ENCODE measurements at places on chromosomes 12 and 14.

GRCh38 chr12:105854071-105854470 is 284.7 kb downstream of the NUAK1 start:
- no peak for DNase-seq

- no peak for DNase-seq
Observed at GRCh38 chr14:49598189-49598484, 603 bp upstream of the LRR1 start.

DNA sequence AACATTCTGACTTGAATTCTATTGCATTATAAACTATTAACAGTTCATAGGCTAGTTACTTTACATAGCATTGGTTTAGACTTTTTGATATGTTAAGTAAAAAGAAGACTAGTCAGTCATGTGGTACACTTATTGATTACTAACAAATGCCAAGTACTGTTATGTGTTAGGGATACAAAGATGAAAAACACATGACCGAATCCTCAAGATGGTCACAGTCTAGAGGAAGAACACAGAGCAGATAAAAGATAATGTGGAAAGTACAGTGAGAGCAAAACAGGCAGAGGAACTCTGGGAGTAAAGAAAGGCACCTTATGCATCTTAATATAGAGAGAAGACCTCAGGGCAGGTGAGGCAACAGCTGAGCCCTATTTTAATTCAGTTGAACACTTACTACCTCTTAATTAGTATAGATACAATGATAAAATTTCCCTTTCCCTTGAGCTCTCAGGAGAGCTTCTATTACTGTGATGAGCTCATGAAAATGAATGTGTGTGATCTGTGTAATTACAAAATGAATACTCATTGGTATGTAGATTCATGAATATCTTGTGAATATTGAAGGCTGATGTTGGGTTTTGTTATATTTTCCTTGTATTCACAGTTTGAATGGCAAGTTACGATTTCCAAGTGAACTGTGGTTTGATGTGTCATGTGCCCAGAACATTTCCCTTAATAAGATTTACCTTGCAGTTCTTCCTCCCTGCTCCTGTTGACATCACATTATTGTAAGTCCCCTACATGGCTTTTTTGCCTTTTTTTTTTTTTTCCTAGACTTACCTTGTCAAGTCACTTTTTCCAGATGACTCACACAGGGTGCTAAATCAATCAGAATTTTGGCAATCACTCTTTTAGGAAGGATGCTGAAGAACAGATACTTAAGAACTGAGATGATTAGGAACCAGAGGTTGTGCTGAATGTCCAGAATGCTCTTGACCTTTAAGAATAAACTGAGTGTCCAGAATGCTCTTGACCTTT is 29.5 kb upstream of the MSRB3 start:
- no peak for DNase-seq

- DNase-seq: no peak
Observed at GRCh38 chr12:1530592-1531152, 63.7 kb downstream of the FBXL14 start.

DNA sequence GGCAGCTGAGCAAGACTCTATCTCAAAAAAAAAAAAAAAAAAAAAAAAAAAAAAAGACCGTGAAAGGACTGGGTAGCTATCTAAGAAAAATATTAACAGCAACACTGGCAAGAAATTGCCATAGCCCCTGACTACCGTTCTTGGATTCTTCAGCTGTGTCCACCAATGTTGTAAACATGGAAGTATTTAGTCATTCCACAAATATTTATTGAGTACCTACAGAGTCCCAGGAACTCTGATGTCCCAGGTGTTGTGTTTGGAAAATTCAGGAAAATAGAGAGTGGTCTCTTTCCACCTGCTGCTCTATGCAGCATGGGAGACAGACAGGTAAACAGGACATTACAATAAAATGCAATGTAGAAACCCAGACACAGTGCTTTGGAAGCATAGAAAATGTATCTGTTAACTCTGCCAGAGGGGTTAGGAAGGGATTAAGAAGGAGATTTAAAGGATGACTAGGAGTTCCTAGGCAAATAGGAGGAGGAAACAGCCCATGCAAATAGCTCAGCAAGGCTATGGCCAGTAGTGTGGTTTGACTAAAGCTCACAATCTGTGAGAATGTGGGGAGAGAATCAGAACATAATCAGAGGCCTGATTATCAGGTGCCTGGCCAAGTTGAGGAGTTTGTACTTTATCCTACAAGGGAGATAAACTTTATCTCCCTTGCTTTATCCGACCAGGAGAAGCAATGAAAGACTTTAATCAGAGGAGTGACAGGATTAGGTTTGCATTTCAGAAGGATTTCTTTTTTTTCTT is 2.1 kb upstream of the DLST start:
- DNase-seq: no peak

- no peak for DNase-seq
Observed at GRCh38 chr12:64385468-64385867, 5.1 kb downstream of the C12orf56 start.

DNA sequence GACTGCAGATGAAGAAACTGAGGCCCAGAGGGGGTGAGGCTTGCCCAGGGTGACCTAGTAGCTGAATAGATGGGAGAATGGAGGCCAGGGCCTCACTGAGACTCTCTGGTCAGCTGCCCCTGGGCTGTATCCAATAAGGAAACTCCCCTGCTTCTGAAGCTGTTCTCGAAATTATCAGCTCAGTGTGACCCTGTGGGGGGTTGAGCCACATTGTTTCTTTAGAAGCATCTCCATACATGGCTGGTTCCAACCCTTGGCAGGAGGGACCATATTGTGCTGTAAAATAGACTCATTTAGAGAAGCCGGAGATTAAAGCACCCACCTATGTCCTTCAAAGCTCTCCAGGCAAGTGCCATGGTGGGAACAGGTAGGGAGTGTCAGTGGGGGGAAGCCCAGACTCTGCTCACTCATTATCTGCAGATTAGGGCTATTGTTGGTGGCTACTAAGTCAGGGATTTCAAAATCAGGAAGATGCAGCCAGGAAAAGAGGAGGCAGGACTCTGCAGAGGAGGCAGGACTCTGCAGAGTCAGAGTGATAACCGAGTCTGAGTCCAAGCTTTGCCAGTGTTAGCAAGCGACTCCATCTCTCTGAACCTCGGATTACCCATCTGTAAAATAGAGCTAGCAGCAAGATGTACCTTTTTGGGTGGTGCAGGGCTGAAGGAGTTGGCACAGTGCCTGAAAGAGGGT is 3.5 kb downstream of the SERPINA5 start:
- no peak for DNase-seq

DNA sequence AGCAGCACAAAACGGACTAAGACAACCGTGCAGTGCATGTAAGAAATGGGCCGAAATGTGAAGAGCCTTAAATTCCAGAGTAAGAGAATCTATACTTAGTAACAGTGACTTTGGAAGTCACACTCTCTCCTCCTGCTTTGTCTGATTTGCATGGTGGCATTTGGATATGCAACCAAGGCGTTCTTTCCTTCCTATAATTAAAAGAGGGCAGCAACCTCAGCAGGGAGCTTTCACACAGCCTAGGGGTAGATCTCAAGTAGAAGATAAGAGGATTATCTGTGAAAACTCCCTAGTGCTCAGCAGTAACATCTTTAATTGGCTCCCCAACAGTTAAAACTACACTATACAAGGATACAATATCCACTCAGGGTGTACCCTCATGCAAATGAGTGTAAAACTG is 16.5 kb downstream of the GMFB start:
- DNase-seq: no peak

GRCh38 chr14:104383996-104384775 is 195.4 kb upstream of the C14orf180 start:
- DNase-seq: no peak

- no peak for DNase-seq
Observed at GRCh38 chr14:52044791-52045522, 23.9 kb downstream of the NID2 start.

GRCh38 chr14:99408971-99409289 is 71.7 kb downstream of the SETD3 start:
- DNase-seq: no peak

DNA sequence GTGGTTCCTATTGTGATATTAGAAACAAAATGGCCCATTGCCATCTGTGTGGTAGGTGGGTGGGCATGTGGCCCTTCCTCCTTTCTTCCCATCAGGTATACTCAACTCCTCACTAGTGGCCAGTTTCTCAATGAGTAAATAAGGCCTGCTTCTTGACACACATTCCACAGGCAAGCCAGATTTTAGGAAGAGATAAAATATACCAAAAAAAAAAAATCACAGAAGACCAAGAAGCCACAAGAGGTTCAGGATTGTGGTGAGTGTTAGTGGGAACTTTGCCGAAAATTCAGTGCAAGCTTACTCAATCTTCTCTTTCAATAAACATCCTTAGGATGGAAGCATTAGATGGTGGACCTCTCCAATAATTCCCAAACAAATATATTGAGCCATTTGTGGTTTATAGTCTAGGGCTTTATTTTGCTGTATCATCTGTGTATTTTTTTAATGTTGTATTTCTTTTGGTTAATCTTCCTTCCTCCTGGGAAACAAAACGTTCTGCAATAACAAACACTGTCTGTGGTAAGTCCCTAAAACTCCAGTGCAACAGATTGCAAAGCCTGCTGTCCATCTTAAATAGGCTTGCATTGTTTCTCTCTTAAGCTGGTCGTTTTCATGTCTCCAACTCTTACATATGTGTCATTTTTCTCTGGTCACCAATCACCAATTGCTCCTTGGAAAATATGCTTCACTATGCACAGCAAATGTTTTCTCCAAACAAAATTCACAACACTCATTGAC is 289.9 kb upstream of the KITLG start:
- no peak for DNase-seq

- DNase-seq: no peak
Observed at GRCh38 chr12:79200176-79200575, 335.6 kb downstream of the SYT1 start.

GRCh38 chr14:92497391-92497790 is 16.2 kb upstream of the RIN3 start:
- no peak for DNase-seq

GRCh38 chr14:94880876-94881275 is 111.0 kb upstream of the GSC start:
- DNase-seq: no peak

DNA sequence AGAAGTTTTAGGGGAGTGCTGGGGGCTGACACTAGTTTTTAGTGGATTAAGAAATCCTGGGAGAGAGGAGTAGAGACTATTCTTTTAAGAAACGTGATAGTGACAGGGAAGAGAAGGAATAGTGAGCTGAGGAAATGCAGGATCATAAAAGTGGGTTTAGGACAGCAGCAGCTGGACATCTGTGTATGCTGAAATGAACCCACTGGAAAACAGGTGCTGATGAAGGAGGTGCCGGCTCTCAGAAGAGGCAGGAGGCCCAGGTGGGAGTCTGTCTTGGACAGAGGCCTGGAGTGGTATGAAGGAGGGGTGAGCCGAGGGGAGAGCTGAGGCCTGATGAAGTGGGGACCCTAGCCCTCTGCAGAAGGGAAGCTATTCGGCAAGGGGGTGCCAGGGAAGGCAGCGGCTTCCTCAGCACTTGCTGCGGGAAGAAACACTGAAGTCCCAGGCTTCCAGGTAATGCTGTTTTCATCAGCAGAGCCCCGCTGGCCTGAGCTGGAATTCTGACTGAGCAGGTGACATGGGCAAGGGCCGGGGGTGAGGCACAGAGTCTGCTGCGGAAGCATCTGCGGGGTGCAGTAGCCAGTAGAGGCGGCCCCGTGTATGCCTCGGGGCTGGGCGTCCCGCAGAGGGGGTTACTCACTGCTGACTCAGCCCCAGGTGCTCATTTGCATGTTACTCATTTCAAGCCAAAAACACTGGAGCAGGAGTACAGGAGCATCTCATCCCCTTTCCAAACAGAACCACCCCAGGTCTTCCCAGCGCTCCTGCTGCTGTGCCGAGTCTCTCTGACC is 89.7 kb downstream of the TMCC3 start:
- peak; percentile 73 for DNase-seq

DNA sequence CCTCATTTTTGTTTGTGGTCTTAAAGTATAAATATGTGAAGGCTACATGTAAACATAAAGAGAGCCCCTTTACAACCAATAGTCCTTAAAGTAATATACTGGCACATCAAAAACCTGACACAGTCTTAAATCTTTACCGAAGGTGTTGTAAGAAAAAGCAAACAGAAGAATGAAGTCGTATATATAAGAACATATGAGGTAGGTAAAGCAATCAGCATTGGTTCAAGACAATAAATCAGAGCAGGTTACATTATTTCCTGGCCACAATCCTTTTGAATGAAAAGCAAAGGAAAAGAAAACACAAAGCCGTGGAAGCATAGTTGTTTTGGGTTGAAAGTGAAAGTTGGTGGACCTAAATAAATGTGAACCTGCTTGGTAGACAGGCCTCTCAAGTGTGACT is 183.7 kb upstream of the STXBP6 start:
- no peak for DNase-seq

- DNase-seq: no peak
Observed at GRCh38 chr12:118035190-118036041, 18.9 kb downstream of the RFC5 start.

GRCh38 chr14:95092723-95093122 is 64.6 kb downstream of the DICER1 start:
- DNase-seq: no peak

GRCh38 chr12:71392521-71393145 is 47.0 kb upstream of the LGR5 start:
- DNase-seq: no peak

GRCh38 chr14:22540811-22541360 is 48.1 kb downstream of the DAD1 start:
- DNase-seq: no peak

DNA sequence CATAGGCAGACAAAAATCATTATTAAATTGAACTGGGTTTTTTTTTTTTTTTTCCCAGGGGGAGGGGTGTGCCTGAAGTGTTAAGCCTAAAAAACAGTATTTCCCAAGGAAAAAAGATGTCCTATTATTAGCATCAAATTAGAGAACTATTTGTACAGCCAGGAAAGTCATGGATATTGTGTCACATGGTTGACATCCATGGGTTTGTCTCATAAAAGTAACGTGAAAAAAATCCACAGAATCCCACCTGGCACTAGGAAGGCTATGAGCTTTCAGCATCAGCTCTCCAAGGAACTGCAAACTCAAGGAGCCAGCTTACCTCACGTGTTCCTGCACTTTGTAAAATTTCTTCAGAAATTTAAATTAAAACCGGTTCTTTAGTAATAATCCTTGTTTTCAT is 69.1 kb upstream of the EGLN3 start:
- no peak for DNase-seq

GRCh38 chr14:100748944-100749343 is 22.3 kb downstream of the DLK1 start:
- no peak for DNase-seq

Data from posterior cingulate gyrus (tissue), 11 donors.